ENCODE measurements at places on chromosomes 3 and 15. TPM values are rescaled to one million over a fixed set of nuclear protein-coding genes. Genes with fewer than 3 reads are reported as not detected.

TEX55 gene
- total RNA-seq, result not detected

GRCh38 chr3:11739123-11739522 lies 95.4 kb upstream of the VGLL4 start:
- DNase-seq, result no peak

GRCh38 chr15:63019511-63020109 lies 22.9 kb upstream of the TPM1 start:
- DNase-seq, result no peak

MUC20 gene
- under 0.01 TPM for total RNA-seq

GRCh38 chr15:29105151-29105854 lies 164.3 kb downstream of the NSMCE3 start:
- DNase-seq, result no peak

DNA sequence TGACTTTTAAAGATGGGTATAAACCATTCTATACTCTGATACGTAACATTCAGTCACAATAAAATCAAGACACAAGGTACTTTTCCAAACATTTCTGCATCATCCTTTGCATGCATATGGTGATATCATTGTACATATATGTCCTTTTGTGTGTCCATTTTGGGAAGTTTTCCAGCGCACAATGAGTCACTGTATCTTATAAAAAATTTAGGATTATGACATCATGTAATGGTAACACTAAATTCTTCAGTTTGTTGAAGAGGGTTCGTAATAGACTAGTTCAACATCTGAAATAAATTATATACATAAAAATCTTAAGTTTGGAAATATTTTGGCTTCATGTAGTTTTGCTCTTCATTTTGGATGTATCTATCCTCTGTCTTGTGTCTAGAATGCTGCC lies 480.9 kb downstream of the ROBO1 start:
- no peak for DNase-seq

- no peak for DNase-seq
Observed at GRCh38 chr15:100120111-100120510, 221.7 kb downstream of the ADAMTS17 start.

DNA sequence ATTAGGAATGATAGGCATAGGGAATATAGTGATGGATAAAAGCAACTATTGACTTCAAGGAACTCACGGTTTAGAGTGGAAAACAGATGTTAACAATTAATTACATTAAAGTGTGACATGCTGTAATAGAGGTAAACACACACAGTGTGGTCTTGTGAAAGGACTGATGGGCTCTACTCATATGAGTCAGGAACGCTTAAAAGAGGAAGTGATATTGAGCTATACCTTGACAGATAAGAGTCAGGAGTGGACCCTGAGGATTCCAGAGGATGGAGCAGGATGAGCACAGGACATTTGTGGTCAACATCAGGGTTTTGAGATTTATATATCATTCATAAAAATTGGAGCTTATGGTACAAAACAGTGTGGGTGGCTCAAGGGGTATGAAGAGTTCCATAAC lies 11.0 kb downstream of the EXOG start:
- no peak for DNase-seq

DNA sequence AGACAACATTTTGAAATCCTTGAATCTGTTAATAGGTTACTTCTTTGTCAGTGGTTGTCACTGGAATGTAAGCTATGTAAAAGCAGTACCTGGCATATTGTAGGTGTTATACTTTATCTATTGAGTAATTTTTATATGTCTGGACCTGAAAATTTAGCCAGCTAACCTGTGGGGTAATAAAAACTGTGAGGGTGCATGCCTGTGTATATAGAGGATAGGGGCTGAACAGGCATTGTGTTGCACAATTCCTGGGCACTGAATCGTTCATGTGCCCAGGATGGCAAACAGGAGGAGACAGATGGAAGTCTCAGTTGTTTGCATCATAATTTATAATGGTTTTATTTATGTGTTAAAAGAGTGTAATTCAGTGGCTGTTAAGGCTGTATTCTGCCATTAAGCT lies 67.1 kb downstream of the ARMC8 start:
- no peak for DNase-seq

ZNF35 gene
- 12.5 TPM for total RNA-seq

DNA sequence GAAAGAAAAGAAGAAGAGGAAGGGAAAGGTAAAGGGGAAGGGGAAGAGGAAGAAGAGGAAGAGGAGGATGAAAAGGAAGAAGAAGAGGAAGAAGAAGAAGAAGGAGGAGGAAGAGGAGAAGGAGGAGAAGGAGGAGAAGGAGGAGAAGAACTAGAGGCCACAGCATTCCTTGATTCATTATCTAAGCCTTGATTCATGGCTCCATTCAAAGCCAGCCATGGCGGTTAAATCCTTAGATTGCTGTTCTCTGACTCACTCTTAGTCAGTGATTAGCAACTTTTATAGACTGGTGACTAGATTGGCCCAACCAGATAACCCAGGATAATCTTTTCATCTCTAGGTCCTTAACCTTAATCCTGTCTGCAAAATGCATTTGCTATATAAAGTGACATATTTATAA lies 47.6 kb downstream of the OSTN start:
- DNase-seq, result no peak

GRCh38 chr15:68252925-68253534 lies 23.5 kb upstream of the CLN6 start:
- peak; percentile 82 for DNase-seq

DNA sequence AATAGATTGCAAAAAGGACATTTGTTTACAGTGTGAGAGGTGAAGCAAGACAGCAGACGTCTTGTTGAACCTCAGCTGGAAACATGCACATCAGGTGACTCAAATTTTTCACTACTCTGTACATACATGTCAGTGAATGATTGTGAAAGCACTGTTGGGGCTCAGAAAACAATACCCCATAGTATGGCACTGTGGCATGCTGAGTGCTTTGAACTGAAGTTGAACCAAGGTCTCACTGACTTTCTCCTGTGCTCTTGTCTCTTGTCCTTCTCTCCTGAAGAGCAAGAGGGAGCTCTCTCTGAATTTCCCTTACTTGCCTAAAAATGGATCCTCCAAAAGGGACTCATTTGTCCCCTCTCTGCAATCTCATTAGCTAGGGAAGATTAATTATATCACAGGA lies 24.5 kb upstream of the NEDD4 start:
- no peak for DNase-seq

DNA sequence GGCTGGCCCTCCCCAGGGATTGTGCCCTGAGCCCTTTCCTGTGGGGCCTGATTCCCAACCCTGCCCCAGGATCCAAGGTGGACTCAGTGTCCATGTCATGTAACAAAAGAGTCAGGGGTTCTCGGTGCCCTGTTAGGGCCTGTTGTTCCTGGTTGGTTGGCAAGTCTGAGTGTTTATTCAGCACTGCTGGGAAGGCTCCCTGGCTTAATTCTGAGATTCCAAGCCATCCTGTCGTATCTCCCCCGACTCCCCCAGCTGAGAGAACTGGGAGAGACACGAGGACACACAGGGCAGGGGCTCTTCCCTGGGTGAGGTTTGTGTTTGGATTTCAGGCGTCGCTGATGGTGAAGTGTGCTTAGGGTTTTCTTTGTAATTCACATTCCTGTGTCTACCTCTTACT lies 78.3 kb downstream of the EEFSEC start:
- DNase-seq, result no peak

DLL4 gene
- total RNA-seq, result 76.5 TPM

DNA sequence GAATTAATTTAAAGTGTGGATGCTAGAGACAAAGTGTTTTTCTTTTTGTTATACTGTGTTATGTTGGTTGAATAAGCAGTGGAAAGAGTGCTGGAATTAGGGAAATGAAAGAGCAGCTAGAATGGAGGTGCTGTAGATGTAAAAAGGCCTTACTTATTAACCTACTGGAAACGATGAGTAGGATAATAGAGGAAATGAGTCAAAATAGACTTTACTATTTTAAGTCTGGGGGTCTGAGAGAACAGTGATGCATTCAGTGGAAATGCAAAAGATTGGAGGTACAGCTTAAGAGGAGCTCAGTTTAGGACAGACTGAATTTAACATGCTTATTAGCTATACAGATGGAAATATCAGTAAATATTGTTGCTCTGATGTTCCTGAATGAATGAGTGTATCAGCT lies 674.0 kb downstream of the OTOL1 start:
- no peak for DNase-seq

PCOLCE2 gene
- total RNA-seq, result 0.13 TPM

GRCh38 chr3:12904951-12905315 lies 63.6 kb upstream of the RPL32 start:
- no peak for DNase-seq

SPG11 gene
- 35.9 TPM for total RNA-seq

- DNase-seq, result no peak
Observed at GRCh38 chr3:155502630-155503029, 209.1 kb upstream of the STRIT1 start.

- peak; percentile 3 for DNase-seq
Observed at GRCh38 chr15:34271493-34271892, 46.7 kb downstream of the EMC4 start.

- peak; percentile 86 for DNase-seq
Observed at GRCh38 chr3:172622916-172623700, 87.8 kb downstream of the NCEH1 start.

CRTC3 gene
- 6.8 TPM for total RNA-seq

- no peak for DNase-seq
Observed at GRCh38 chr3:82080792-82081191, 319.3 kb upstream of the GBE1 start.

DNA sequence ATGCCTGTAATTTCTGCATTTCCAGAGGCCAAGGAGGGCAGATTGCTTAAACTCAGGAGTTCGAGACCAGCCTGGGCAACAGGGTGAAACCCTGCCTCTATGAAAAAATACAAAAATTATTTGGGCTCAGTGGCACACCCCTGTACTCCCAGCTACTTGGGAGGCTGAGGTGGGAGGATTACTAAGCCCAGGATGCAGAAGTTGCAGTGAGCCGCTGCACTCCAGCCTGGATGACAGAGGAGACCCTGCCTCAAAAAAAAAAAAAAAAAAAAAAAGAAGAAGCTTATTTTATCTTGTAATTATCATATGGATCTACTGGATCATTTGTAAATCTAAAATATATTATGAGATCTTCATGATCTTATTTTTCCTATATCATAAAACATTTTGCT lies 84.1 kb downstream of the PPCDC start:
- no peak for DNase-seq

SEMA4B gene
- 5.6 TPM for total RNA-seq

DNAJB11 gene
- total RNA-seq, result 38.9 TPM

DNA sequence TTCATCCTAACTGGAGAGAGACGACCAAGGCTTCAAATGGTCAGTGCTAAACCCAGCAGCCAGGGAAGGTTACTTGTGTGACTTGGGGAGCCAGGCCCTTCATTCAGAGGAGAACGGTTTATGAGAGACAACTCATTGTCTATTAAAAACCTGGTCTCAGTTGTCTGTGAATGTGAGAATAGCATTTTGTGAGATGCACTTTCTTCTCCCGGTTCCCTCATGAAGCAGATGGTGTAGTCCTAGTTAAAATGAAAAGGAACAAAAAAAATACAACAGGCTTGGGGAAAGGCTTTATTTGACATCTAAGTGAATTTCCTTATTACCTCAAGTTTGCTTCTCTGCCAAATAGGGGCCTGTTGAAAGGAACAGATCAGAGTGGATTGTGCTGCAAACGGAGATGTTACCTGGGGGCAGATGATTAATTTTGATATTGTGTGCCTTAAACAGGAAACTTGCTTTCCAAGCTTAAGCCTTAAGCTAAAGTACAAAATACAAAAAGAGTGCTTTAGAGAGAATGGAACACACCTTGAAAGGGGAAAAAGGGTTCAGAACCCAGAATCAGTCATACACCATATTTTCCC lies 202.7 kb upstream of the BHLHE40 start:
- DNase-seq, result no peak

GRCh38 chr3:72728958-72729467 lies 119.2 kb downstream of the SHQ1 start:
- no peak for DNase-seq

DNA sequence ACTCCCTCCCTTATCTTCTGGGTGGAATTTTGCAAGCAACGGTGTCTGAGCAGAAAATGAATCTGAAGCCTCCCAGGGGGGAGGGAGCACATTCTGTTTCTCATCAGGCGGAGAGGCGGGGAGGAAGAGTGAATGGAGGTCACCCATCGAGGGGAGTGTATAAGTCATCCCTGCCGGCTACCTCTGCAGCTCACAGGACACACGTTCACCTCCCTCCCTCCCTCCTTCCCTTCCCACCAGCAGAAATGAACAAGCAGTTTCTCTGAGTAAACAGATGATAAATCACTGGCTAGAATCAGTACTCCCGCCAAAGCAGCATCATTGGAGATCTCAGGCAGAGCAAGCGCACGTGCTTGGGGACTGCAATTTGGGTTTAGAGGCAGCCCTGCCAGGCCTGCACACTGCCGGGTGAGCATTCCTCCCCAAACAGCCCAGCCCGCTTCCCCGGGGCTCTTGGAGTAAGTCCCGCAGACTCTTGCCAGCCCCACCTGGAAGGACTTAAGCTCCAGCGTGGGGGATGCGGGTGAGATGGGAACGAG lies 38.3 kb downstream of the CPN2 start:
- DNase-seq, result no peak

LRRC31 gene
- not detected for total RNA-seq

TMEM62 gene
- 12.7 TPM for total RNA-seq

TGFBR2 gene
- total RNA-seq, result 303 TPM

DNA sequence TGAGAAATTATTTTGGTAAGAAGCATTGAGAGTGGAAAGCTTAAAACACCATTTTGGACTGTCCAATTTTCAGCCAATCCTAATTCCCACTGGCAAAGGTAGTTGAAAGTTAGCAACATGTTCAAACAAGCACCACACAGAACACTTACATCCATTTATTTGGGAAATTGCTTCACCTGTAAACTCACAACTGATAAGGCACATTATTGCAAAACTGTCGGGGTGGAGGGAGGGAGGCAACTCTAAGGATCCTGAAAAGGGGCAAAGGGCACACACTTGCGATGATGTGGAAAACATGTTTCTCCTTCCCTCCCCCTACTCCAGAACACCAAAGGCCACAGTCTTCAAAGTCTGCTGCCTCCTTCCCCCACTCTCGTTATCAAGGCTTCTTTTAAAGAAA lies 9.4 kb downstream of the TMEM41A start:
- no peak for DNase-seq

GP9 gene
- not detected for total RNA-seq

DNA sequence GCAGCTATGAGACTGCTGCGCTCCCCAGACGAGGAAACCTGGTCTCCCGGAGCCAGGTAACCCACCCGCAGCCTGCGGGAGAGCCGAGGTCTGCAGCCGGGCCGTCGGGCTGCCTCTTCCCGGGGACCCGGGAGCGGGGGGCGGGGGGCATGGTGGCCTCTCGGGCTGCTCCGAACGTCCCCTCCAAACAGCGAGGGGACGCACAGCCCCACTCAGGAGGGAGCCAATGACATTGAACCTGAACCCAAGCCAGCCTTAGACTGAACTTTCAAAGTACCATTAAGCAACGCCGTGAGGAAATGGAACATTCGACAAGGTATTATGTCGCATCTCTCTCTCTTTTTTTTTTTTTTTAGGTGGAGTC lies 29.8 kb upstream of the ALDH1A3 start:
- no peak for DNase-seq
